ENCODE measurements at places on chromosomes 1 and 21.

DNA sequence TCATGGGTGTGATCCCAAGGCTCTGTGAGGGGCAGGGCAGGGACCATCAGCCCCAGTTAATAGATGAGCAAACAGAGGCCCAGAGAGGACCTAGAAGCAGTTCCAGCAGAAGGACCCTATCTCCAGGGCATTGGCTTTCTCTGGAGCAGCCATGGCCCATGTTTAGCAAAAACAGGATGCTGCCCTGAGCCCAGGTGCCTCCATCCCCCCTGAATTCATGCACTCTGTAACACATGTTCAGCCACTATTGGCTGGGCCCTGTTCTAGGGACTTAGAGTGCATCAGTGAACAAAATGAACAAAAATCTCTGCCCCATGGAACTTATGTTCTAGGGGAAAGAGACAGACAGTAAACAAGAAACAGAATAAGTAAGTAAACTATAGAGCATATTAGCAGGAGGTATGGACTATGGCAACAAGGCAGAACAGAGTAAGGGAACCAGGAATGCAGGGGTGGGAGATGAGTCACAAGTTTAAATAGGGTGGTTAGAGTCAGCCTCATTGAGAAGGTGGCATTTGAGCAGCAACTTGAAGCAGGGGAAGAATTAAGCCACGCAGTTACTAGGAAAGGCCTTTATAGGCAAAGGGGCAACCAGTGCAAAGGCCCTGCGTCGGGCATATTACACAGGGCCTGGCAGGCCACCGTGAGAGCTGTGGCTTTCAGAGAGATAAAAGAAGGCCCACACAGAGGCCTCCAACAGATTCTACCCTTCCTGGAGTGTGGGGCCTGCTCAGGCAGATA, 185.9 kb upstream of the EDN2 start:
- DNase-seq: no peak

DNA sequence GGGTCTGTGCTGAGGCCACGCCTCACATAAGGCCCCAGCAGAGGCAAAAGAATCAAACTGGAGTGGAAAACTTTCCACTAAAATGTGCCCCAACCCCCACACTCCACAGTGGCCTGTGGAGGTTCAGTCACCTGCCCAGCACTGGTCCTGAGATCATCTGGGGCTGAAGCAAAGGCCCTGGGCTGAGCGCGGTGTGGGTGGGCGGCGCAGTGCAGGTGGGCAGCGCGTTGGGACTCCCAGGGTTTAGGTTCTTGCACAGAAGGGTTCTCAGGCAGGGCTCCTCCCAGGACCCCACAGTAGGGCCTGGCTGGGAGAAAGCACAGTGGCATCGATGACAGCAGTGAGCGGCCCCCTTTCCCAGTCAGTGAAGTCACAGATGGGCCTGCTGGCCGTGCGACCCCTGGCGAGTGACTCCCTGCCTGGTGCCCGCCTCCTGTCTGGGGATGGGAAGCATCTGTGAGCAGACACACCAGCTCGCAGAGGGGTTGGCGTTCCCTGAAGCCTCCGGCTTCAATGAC, 13.8 kb upstream of the GPR153 start:
- no peak for DNase-seq

- no peak for DNase-seq
Observed at GRCh38 chr1:156676114-156676819, 940 bp downstream of the NES start.

GRCh38 chr1:177278626-177279390, 108.0 kb downstream of the BRINP2 start:
- DNase-seq: no peak

- no peak for DNase-seq
Observed at GRCh38 chr1:186079084-186079684, 295.9 kb downstream of the TPR start.

DNA sequence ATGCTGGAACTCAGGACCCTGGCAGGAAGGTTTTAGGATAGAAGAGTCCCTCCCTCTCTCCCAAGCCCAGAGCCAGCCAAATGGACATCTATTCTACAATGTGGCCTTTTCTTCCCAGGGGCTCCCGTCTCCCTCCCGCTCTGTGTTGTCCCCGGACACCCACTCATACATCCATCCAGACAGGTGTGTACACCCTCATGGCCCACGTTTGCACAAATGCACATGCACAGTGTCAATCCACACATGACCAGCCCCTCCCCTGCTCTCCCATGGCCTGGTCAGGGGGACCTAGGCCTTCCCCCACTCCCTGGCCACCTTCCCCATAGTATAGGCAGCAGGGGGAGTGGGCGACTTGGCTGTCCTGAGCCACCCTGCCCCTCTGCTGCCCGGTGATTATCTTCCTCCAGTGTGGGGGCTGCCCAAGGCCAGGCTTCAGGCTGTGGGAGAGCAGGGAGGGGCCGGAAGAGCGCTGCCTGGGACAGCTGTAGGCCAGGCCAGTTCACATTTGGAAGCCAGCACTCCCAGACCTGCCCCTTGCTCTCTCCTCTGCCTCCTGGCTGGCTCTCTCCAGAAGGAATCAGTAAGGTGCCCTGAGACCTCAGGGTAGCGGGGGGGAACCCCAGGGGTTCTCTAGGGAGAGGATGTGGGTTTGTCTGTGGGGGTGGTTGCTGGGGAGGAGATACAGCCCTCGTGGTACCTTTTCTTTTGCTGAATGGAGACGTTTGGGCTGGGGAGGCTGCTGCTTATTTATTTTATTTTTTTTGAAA, 4.1 kb upstream of the PTPN7 start:
- DNase-seq: peak; percentile 87

DNA sequence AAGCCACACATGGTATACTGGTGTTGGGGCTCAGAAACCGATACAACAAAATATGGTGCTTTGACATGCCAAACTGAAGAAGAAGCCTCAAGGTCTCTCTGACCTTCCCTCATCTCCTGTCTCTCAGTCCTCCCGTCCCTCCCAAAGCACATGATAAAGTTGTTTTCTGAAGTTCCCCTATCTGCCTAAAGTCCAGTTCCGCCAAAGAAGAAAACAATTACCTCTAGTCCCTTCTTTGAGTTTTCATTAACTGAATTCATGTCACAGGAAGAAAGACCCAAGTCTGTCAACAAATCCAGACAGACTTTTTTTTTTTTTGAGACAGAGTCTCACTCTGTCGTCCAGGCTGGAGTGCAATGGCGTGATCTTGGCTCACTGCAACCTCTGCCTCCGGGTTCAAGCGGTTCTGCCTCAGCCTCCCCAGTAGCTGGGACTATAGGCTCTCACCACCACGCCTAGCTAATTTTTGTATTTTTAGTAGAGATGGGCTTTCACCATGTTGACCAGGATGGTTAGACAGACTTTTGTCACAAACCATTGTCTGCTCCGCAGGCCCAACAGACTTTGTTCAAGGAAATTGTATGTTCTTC, 32.2 kb upstream of the SLC2A1 start:
- DNase-seq: no peak

GRCh38 chr21:38042246-38042645, 126.0 kb upstream of the KCNJ6 start:
- no peak for DNase-seq

DNA sequence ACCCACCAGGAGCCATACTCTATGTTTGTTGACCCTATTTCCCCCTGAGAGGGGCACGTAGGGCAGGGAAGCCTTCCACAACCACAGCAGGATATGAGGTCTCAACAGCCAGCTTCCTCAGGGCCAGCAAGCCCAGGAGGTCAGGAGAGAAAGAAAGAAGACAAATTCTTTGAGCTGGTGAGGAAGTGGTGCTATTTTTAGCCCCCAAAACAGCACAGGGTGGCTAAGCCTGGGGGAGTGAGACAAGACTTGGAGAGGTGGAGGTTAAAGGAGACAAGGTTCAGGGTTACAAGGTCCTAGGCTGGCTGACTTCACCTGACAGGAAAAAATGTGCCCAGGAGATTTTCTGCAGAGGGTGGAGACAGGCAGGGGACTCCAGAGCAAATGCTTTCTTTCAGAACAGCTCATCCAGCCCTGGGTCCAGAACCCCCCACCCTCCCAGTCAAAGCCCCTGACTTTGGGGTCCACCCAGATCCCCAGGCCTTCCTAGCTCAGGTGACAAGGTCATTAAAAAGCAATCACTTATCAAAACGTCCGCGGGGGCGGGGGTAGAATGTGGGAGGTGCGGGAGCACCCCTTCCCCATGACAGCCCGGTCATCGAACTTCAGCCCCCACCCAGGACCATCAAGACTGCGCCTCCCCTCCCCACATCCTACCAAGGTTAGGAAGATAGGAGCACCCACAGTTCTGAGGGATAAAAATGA, 1.3 kb downstream of the SV2A start:
- no peak for DNase-seq

Data from GM13977 (cell line).